Stimulated activated CD8-positive, alpha-beta memory T cell treated with anti-CD3 and anti-CD28 coated beads, Interleukin-12 subunit alpha, Interleukin-12 subunit beta, amount 100 ng/mL, for 1 hour (primary cell): ENCODE measurements at places on chromosomes 12 and 14.

GRCh38 chr12:116236148-116236731 is 41.3 kb downstream of the MED13L start:
- DNase-seq, result peak; percentile 27

DNA sequence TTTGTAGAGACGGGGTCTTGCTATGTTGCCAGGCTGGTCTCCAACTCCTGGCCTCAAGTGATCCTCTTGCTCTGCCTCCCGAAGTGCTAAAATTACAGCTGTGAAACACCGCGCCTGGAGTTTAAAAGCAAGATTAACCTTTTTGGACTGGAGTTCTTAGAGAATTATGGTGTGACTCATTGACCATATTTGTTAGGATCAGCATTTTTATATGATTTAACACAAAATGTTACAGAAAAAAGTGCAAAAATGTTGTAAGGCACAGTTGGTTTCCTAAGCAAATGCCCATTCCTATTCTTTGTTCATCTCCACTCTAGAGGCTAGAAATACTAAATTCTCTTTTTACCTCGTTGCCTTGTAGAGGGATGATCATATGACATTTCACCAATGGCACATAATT is 27.6 kb downstream of the SLC35E3 start:
- no peak for DNase-seq

DNA sequence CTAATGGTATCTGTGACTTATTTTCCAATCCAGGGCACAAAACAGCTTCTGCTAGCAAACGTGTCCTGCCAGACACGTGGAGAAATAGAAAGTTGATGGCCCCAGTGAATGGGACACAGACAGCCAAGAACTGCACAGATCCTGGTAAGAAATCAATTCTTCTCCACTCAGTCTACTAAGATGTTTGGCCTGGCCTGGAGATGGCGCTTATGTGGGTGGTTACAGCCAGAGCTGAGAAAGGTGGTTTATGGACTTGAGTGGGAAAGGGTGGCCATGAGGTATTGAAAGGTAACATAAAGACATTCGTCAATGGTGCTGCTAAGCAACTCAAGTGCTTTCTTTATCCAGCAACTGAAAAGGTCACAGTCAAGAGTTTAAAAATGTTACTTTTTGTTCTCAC is 2.9 kb downstream of the SLC24A4 start:
- no peak for DNase-seq

- DNase-seq, result peak; percentile 28
Observed at GRCh38 chr12:104604070-104604994, 147.6 kb downstream of the CHST11 start.

DNA sequence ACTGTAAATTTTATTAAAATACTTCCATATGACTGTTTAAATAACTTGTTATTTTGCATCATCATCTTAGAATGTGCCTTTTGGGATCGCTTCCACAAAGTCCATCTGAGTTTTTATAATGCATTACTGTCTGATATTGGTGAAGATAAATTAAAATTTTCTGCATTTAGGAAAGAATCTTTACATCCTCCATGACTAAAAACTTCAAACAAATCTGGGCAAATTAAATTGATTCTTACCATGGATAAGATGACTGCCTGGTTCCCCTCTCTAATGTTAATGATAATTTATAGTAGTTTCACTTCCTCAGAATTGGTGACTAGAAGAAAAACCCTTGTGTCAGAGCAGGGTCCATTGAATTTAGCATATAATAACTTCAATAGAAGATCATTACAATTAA is 94.7 kb upstream of the SLC38A4 start:
- no peak for DNase-seq

- no peak for DNase-seq
Observed at GRCh38 chr14:105507247-105507646, 16.2 kb downstream of the TEDC1 start.

DNA sequence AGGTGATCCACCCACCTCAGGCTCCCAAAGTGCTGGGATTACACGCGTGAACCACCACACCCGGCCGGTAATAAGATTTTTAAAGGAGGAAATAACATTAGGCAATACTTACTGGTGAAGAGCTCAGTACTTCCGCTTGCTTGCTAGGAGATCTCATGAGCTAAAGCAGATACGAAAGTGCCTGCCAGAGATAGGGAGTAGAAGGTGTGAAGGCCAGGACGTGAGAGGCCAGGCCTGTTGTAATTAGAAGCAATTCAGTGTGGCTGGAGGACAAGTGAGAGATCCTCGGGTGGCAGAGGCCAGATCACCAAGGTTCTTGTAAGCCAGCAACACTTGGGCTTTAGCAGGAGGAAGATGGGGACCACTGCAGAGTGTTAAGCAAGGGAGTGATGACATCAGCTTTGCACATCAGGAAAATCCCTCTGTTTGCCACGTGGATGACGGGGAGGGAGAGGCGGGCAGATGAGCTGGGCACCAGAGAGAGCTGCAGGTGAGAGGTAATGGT is 7.6 kb downstream of the TECPR2 start:
- DNase-seq, result no peak

- DNase-seq, result no peak
Observed at GRCh38 chr12:48979602-48980388, 1.7 kb downstream of the WNT1 start.

DNA sequence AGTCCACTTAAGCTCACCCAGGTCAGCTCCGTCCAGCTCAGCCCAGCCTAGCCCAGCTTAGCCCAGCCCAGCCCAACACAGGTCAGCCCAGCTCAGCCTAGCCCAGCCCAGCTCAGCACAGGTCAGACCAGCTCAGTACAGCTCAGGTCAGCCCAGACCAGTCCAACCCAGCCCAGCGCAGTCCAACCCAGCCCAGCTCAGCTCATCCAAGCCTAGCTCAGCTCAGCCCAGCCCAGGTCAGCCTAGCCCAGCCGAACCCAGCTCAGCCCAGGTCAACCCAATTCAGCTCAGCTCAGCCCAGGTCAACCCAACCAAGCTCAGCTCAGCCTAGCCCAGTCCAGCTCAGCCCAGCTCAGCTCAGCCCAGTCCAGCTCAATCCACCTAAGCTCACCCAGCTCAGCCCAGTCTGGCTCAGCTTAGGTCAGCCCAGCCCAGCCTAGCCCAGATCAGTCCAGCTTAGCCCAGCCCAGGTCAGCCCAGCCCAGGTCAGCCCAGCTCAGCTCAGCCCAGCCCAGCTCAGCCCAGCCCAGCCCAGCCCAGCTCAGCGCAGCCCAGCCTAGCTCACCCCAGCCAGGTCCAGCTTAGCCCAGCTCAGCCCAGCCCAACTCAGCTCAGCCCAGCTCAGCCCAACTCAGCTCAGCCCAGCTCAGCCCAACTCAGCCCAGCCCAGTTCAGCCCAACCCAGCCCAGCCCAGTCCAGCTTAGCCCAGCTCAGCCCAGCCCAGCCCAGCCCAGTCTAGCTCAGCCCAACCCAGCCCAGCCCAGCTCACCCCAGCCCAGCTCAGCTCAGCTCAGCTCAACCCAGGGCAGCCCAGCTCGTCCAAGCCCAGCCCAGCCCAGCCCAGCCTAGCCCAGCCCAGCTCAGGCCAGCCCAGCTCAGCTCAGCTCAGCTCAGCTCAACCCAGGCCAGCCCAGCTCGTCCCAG is 184.0 kb downstream of the TMEM121 start:
- no peak for DNase-seq
